ENCODE measurements at places on chromosomes 13 and 19.

DNA sequence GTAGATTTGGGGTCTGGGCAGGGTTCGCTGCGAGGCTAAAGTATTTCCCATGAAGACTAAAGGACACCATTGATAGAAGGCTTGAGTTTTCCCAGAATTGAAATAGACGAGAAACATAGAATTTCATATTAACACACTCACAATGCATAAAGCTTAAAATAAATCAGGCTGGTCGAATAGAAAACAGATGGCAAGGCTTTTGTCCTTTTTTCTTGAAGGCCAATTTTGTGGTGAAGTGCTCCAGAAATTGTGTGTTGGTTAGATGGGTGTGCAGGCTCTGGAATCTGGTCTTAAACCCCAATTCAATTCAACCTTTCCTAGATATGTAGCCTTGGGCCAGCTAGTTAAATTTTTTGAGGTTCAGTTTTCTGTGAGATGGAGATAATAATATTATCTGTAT lies 56.9 kb upstream of the LRCH1 start:
- DNase-seq = no peak

DNA sequence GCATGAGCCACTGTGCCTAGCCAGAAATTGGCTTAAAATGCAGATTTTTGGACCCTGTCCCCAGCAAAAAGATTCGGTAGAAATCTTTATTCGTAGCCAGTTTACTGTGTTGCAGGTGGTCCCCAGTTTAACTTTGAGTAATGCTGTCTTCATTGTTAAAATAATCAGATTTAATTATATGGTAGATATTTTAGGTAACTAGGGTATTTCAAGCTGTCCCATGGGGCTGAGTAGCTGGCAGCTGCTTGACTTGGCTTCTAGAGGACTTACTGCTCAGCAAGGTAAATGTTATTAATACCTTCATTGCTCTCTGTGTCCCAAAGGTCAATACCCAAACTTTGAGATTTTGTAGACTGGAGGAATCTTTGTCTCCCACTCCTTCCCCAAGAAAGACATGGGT lies 21.1 kb downstream of the LSM14A start:
- DNase-seq = no peak

DNA sequence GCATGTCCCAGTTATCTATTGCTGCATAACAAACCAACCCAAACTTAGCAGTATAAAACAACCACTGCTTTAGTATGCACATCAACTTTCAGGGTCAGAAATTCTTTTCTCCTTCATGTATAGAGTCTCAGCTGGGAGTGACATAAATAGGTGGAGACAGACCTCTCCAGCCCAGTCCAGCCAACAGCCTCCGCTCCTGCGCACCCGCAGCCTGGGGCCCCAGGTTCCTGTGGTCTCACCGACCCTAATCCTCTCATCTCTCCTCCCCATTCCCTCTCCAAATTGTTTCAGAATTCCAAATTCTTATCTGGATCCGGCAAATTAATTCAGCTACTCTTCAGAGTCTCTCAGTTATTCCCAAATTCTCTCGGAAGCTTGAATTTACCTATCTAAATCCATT lies 522 bp upstream of the ATP12A start:
- no peak for DNase-seq

DNA sequence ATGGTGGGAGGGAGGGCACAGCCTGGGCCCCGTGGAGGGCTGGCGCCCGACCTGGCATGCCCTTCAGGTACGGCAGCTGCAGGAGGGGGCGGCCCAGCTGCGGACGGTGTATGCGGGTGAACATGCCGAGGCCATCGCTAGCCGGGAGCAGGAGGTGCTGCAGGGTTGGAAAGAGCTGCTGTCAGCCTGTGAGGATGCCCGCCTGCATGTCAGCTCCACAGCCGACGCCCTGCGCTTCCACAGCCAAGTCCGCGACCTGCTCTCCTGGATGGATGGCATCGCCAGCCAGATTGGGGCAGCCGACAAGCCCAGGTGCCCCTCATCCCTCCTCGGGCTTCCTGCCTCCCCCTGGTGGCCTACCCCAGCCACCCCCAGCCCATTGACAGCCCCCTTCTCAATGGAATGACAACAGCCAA lies 16.6 kb upstream of the SHKBP1 start:
- no peak for DNase-seq

DNA sequence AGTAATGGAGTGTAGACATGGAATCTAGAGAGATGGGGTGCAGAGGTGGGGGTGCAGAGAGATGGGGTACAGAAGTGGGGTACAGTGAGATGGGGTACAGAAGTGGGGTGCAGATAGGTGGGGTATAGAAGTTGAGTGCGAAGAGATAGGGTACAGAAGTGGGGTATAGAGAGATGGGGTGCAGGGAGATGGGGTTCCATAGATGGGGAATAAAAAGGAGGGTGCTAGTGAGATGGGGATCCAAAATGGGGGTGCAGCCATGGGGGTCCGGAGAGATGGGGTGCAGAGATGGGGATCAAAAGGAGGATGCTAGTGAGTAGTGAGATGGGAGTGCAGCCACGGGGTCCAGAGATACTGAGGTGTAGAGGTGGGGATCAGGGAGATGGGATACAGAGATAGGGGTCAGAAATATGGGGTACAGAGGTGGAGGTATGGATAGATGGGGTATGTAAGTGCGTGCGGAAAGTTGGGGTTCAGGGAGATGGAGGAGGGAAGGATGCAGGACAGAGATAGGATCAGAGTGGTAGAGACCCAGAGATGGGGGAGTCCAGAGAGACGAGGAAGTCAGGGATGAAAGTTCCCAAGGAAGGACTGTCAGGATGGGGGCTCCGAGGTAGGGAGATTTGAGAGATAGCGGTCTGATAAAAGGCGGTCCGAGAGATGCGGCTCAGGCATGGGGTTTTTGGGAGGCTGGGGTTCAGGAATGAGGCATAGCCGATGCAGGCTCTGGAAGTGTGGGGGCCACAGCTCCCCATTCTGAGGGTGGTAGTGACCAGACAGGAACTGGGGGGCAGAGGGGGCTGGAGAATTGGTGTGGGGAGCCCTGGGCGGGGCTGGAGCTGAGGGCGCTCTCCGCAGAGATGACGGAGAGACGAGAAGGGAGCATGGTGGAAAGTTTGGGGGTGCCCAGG lies 3.4 kb downstream of the PALM3 start:
- no peak for DNase-seq

- no peak for DNase-seq
Observed at GRCh38 chr13:60335531-60335930, 61.5 kb upstream of the TDRD3 start.

GRCh38 chr19:50753879-50754278 lies 16.4 kb upstream of the GPR32 start:
- DNase-seq = no peak

GRCh38 chr13:23750383-23751121 lies 138.6 kb downstream of the MIPEP start:
- DNase-seq = no peak
